ENCODE measurements at places on chromosomes 11 and 22.

- DNase-seq: no peak
Observed at GRCh38 chr11:70462818-70463477, 64.6 kb downstream of the CTTN start.

DNA sequence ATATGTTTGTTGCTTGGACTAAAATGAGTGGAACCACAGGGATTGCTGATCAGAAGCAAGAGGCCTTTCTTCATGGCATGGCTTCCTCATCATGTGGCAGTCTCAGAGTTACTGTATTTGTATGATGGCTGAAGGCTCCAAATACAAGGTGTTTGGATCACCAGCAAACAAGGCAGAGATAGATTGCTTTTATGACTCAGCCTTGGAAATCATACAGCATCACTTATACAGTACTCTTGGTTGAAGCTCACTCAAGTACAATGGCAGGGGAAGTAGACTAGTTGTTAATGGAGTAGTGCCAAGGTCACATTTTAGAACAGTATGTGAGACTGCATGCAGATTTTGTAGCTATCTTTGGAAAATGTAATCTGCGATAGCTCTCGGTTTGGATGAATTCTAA lies 16.6 kb downstream of the CAPRIN1 start:
- no peak for DNase-seq

- no peak for DNase-seq
Observed at GRCh38 chr11:124838805-124839127, 26.5 kb upstream of the ROBO3 start.

DNA sequence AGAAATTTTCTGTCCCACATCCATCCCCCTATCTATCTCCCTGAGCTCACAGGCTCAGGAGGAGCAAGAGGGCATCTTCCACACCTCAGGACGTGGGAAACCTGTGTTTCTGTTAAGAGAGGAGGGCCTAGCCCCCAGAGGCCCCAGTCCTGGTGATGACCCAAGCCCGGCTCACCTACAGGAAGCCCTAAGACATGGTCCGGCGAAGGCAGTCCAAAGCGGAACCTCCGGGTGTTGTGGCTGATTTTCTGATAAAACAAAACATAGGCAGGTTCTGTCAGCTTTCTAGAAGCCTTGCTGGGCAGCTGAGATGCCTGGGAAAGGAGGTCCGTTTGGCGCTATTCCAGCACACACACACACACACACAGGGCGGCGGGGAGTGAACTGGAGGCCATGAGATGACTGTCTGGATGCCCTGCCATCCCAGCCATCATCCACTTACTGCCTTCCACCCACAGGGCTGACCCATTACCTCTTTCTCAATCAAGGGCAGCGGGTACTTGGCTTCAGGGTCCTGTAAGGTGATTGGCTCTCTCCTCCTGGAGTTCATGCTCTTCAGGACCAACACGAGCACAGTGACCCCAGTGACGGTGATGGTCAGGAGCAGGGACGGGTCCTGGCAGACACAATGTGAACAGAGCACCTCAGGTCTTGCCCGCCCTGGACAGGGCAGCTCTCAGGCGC lies 882 bp downstream of the CYB5R2 start:
- DNase-seq: no peak

- no peak for DNase-seq
Observed at GRCh38 chr11:117597071-117597470, 199.9 kb downstream of the DSCAML1 start.

GRCh38 chr11:3124821-3125220 lies 40.3 kb downstream of the OSBPL5 start:
- DNase-seq: no peak

GRCh38 chr11:32796425-32796824 lies 2.0 kb upstream of the CCDC73 start:
- DNase-seq: no peak

DNA sequence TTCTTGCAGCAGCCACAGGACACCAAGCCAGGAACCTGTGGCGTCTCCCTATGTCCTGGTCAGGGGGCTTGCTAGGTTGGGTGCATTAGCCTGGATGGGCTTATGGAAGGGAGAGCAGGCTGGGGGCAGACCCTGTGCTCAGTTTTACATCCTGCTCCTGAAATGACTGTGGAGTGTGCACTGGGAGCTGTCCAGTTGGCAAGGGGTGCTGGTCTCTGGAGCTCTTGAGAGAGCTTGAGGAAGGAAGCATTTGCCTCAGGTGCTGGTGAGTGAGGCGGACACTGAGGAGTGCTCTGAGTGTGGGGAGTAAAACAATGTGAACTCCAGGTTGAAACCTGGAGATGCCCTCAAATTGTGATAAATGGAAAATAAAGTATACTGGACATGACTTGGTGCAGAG lies 3.4 kb downstream of the SCGB1D4 start:
- no peak for DNase-seq

GRCh38 chr22:17606496-17606895 lies 22.1 kb downstream of the ATP6V1E1 start:
- no peak for DNase-seq

- no peak for DNase-seq
Observed at GRCh38 chr11:92384358-92384757, 159.7 kb downstream of the FAT3 start.

- peak; percentile 10 for DNase-seq
Observed at GRCh38 chr22:17213976-17214375, 5.3 kb downstream of the ADA2 start.

GRCh38 chr22:32562916-32563315 lies 88.3 kb downstream of the FBXO7 start:
- no peak for DNase-seq

GRCh38 chr11:57936050-57936418 lies 87.6 kb upstream of the OR9Q1 start:
- no peak for DNase-seq

- no peak for DNase-seq
Observed at GRCh38 chr22:42388130-42388797, 43.9 kb downstream of the NFAM1 start.

GRCh38 chr11:112694813-112695212 lies 266.4 kb upstream of the NCAM1 start:
- DNase-seq: no peak

DNA sequence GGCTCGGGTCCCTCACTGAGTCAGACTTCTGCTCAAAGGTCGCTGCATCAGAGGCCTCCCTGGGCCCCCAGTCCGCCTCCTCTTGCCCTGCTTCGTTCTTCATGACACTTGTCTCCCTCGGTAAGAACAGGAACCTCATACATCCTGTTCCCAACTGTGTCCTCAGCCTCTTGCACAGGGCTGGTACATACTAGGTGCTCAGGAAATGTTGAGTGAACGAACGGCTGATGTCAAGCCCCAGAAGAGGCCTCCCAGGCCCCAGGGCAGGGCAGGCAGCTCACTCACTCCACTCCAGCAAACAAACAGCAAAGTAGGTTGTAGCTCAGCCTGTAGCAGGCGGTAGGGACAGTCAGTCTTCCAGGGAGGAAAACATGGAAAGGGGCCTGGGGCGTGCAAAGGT lies 17.2 kb downstream of the SYNGR1 start:
- DNase-seq: no peak

DNA sequence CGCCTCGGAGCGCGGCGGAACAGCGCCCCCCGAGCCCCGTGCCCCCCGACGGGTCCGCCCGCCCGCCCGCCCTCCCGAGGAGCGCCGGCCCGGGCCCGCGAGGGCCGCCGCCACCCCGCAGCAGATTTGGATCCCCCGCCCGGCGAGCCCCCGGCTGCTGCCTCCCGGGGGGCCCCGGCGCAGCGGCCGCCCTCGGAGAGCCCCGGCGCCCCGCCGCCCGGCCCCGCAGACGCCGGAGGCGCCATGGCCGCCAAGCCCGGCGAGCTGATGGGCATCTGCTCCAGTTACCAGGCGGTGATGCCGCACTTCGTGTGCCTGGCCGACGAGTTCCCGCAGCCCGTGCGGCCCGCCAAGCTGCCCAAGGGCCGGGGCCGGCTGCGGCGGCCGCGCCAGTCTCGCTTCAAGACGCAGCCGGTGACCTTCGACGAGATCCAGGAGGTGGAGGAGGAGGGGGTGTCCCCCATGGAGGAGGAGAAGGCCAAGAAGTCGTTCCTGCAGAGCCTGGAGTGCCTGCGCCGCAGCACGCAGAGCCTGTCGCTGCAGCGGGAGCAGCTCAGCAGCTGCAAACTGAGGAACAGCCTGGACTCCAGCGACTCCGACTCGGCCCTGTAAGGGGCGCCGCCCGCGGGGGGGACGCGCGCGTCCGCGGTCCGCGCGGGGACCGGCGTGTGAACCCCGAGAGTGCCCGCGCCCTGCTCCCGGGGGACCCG lies 380 bp downstream of the C11orf96 start:
- no peak for DNase-seq

GRCh38 chr22:30717952-30718351 lies 23.3 kb downstream of the OSBP2 start:
- DNase-seq: no peak

DNA sequence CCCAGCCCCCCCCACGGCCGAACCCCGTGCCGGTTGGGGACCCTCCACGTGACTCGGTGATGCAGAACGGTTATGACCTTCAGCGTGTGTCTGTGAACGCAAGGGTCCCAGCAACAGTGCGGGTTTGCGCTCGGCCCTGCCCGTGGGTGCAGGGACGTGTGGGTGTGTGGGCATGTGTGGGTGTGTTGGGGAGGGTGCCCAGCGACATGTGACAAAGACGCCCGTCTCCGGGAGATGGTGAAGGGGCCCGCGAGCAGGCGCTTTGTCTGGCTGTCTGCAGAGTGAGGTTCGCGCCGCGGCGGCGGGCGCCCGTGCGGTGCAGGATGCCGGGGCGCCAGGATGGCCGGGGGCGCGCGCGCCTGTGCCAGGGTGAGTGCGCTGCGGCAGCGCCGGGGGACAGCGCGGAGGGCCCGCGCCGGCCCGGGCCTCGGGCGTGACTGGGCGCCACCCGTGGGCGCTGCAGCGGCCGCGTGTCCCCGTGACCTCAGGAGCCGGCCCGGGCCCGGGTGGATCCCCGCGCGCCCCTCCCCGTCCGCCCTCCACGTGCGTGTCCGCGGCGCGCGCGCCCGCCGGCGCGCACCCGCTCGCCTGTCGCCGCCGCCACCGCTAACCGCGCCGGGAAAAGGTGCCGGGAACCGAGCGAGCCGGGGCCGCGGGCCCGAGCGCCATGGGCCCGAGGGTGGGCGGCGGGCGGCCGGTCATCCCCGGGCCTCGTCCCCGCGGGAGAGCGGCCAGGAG lies at the start of gene LRFN4:
LRFN4 (plus strand) TSS at position 569 of the 738 bp plus-strand sequence. CDS start 681 bp downstream, outside the sequence.
- peak; percentile 38 for DNase-seq

- DNase-seq: no peak
Observed at GRCh38 chr11:72851726-72852125, 37.5 kb downstream of the ATG16L2 start.

GRCh38 chr11:5004424-5005274 lies 10.0 kb downstream of the OR51L1 start:
- no peak for DNase-seq

- DNase-seq: no peak
Observed at GRCh38 chr11:44741976-44742375, 15.2 kb downstream of the TSPAN18 start.

- no peak for DNase-seq
Observed at GRCh38 chr11:40100162-40100553, 1359.3 kb downstream of the LRRC4C start.

- no peak for DNase-seq
Observed at GRCh38 chr11:2160736-2161259, at the start of gene INS. Gene INS (minus strand): TSS chr11:2161209. CDS start chr11:2160971, 238 bp downstream.

GRCh38 chr11:134413043-134413825 lies 1.2 kb upstream of the B3GAT1 start:
- no peak for DNase-seq

DNA sequence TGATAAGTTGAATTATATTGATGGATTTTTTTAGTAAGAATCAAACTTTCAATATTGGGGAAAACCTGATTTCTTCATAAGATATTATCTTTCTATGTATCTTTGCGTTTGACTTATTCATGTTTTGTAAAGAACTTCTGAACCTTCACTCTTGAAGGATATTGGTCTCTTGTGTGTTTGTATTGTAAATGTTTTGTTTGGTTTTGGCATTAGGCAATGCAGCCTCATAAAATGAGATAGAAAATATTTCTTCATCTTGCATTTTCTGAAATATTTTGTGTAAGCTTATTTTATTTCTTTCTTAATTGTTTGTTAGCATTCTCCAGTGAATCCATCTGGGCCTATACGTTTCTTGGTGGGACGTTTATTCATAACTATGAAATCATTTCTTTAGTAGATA lies 271.9 kb downstream of the RAB38 start:
- no peak for DNase-seq

DNA sequence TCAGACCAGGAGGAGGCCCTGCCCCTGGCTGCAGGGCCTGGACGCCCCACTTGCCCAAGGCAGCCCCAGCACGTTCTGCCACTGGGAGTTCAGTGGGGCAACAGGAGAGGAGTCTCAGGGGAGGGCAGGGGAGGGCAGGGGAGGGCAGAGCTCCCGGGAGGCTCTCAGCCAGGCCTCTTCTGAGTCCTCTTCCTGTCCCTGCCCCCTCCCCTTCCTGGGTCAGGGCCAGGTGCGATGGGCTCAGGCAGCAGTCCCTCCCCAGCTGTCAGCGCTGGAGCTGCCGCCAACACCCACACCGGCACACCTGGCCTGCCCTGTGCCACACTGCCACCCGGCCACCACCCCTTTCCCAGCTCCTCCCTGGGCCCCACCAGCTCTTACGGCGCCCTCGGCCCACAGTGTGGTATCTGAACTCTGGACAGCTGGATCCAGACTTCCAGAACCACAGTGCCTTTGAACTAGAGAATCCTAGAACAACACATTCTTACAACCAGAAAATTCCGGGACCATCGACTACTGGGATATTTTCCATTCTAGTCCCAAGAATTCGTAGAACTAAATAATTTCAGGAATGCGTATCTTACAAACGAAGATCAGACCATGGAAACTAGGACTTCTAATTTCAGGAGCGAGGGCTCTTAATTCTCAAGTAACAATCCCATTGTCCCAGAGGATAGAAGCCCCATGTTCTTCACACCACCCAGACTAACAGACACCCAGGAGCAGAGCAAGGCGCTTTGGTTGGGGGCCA lies 21.8 kb downstream of the RPL3 start:
- DNase-seq: no peak

- DNase-seq: no peak
Observed at GRCh38 chr11:36953976-36954375, 355.9 kb upstream of the RAG2 start.

DNA sequence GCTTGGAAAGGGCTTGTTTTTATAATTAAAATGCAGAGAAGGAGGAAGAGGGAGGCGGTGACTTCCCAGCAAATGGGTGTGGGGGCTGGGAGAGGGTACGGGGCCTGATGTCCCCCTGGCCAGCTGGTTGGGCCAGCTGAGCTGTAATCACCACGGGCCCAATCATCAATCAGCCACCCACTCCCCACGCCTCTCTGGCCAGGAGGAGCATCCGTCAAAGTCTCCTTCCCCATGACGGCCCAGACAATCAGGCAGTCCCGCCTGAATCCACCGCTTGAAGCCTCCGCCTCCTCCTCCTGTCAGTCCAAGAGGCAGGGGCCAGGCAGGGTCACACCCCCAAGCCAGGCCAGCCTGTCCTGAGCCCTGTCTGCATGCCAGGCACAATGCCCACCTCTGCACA lies 13.3 kb upstream of the CABP7 start:
- no peak for DNase-seq

GRCh38 chr22:46985507-46985882 lies 223.0 kb downstream of the TBC1D22A start:
- no peak for DNase-seq

- no peak for DNase-seq
Observed at GRCh38 chr22:44088976-44089570, 65.0 kb downstream of the PARVB start.

- DNase-seq: no peak
Observed at GRCh38 chr11:102306817-102307726, 10.2 kb upstream of the BIRC3 start.

- no peak for DNase-seq
Observed at GRCh38 chr11:84224042-84224441, 937.9 kb upstream of the CCDC90B start.

GRCh38 chr11:719214-720016 lies 13.4 kb downstream of the EPS8L2 start:
- no peak for DNase-seq

GRCh38 chr22:46986788-46987187 lies 224.3 kb downstream of the TBC1D22A start:
- no peak for DNase-seq
